HL-60 (cell line): ENCODE measurements at places on chromosomes 5 and 9.

- DNase-seq, result no peak
Measured at GRCh38 chr9:128424268-128424780, 3.7 kb downstream of the CERCAM start.

- no peak for DNase-seq
Measured at GRCh38 chr5:37893434-37894134, 53.7 kb upstream of the GDNF start.

GRCh38 chr5:13708906-13709305, 235.6 kb downstream of the DNAH5 start:
- DNase-seq, result no peak

GRCh38 chr9:36559036-36559695, 13.5 kb upstream of the MELK start:
- DNase-seq, result no peak

DNA sequence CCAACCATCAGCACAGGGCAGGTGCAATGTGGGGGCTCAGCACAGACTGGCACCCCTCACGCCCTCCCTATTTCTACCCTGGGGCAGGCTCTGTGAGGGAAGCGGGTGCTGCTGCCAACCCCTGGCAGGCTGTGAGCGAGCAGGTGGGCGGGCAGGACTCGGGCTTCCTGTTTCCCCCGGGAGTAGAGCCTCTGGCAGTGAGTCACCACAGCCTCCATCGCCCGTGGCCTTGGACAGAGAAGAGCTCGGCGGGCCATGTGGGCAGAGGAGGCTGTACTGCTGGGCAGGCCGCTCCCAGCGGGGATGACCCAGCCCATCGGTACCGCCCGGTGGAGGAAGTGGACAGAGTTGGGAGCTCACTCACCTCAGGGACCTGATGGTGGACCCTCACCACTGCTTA, 16.6 kb downstream of the KCNT1 start:
- no peak for DNase-seq

DNA sequence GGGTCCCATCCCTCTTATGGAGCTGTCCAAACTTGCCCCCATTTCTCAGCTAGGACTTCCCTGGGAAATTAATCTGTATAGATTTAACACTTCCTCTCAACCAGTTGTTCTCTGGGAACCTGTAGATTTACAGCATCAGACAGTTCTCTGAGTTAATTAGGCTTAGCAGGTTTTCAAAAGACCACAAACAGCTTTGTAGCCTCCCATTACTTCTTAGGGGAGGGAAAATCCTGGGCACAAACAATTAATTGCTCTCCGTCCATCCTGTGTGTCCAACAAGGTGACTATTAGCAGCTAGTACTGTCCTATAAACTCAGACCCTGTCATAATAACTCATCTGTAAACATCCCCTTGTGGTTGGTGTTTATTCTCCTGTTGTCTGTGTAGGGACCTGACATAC, 197.9 kb downstream of the GOLPH3 start:
- no peak for DNase-seq

- peak; percentile 21 for DNase-seq
Measured at GRCh38 chr5:50751064-50751657, 84.7 kb downstream of the PARP8 start.

DNA sequence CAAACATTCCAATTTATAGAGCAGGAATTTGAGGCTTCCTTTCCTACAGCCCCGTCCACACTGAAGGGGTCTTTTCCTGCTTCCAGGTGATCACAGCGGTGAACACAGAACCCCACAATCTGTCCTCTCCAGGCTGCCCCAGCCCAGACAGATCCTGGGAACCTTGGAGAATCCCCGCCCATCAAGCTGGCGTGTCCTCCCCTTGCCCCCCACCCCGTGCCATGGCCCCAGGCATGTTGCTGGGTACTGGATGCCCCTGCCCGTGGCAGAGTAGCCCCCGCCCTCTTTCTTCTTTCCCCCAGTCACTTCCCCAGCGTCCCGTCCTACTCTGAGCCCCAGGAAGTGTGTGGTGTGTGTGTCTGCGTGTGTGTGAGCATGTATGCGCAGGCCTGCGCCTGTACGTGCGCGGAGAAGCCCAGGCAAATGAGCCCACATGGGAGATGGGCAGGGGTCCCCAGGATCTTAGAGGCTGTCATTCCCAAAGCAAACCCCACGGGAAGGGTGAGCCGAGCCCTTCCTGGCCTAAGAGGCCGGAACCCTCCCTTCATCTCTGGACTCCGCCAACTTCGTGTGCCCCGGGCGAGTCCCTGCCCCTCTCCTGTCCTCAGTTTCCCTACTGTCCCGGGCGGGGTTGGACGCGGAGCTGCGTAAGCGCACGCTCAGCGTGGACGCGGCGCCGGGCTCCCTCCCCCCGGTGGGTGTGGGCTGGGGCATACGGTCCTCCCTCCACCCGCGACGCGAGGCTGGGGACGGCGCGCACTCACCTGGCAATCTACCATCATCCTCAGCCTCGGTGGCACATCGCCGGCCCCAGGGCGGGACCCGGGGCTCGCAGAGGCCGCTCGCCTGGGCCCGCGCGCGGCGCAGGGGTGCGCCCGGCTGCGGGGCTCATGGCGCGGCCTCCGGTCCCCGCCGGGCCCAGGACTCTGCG, 15.2 kb downstream of the GBGT1 start:
- no peak for DNase-seq

GRCh38 chr5:32392039-32392438, 52.5 kb downstream of the ZFR start:
- no peak for DNase-seq

- DNase-seq, result no peak
Measured at GRCh38 chr9:85524531-85524930, 217.2 kb downstream of the AGTPBP1 start.

- no peak for DNase-seq
Measured at GRCh38 chr9:88826181-88826580, 165.1 kb upstream of the S1PR3 start.

DNA sequence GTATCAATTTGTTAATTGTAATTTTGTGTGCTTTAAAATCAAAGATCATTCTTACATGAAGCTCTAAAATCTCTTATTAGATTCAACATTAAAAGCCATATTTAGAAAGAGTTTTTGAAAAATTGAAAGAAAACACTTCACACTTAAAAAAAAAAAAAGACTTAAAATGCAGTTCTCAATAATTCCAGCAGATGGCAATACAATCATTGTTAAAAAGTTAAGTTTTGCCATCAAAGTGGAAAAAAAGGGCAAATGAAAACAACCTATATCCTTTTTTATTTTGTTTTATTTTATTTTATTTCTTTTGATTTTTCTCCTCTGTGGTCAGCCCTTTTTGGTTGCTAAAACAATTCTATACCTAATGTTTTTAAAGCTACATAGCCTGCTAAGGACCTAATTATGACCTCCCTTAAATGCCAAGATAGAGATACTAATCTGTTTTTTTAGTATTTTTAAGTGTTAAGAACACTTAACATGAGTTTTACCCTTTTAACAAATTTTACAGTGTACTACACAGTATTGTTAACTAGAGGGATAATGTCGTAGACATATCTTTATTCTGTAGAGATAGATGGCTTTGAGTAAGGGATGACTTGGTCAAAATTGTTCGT, 154.2 kb upstream of the DAB2 start:
- DNase-seq, result no peak

GRCh38 chr5:60340965-60341471, 358.9 kb downstream of the DEPDC1B start:
- no peak for DNase-seq

DNA sequence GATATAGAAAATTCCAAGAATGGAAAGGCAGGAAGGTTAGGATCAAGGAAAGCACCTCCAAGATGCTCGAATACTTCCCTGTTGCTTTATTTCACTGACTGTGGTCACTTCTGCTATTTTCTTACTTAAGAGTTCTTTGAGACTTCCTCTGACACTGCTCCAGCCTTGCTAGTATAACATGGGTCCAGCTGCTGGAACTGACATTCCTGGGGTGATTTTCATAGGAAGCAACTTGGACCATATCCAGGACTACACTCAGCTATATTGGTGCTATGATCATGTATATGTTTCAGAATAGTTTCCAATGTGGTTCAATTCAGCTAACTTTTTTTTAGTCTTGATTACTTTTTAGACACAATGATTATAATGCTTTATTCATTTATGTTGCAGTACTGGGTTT, 81.6 kb upstream of the CKMT2 start:
- no peak for DNase-seq

- DNase-seq, result peak; percentile 88
Measured at GRCh38 chr9:128688501-128689292, at the start of gene SET. Gene SET (plus strand): TSS chr9:128689222. CDS start chr9:128689583, 361 bp downstream.

DNA sequence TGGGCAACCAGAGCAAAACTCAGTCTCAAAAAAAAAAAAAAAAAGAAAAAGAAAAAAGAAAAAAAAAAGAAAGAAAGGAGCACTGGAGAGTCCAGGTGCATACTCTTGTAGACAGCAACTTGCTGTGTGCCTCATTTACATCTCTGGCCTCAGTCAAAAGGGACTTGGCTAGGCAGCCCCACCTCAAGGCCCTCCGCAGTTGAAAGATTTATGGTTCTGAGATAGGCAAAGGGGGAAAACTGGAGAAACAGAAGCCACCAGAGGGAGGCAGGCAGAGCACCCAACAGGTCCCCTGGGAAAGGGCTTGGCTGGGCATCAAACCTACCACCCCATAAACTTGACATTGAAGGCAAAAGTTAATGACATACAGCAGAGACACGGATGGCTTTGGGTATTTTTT, 6.1 kb downstream of the ORM2 start:
- no peak for DNase-seq

DNA sequence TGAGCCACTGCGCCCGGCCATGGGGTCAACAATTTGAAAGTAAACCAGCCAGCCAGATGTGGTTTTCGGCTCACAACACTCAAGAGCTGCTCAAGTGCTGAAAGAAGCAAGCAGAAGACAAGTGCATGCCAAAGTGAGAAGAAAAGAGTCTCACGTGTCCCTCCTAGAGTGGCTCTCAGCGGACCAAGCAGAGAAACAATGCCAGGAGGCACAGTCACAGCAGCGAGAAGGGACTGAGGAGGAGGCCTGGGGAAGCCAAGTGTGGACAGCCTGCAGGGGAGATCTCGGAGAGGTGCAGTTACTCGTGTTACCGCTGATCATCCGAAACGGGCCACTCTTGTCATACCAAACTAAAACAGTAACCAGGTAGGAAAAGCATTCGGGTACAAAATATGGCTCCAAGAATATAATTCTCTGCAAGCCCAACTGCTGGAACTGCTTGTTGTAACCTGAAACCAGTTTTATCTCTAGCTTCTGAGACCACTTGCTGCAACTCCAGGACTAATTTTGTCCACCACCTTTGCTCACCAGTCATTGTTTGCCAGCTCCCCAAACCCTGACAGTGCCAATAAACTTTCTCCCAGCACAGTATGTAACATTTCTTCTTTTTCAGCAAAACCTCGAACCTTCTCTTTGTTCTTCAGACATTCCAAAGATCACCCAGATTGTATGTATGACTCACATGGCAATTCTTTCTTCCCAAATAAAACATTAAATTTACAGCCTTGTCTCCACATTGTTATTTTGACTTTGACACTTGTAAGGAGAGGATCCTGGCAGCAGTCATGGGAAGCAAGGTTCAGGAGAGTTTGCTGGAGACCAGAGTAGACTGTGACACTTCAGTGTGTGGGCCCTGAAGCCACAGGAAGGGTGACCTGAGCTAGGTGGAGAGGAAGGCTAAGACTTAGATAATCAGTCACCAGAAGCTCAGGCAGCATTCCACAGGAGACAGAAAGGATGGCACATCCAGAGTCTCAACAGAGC, 6.3 kb downstream of the SLC35D2 start:
- no peak for DNase-seq

DNA sequence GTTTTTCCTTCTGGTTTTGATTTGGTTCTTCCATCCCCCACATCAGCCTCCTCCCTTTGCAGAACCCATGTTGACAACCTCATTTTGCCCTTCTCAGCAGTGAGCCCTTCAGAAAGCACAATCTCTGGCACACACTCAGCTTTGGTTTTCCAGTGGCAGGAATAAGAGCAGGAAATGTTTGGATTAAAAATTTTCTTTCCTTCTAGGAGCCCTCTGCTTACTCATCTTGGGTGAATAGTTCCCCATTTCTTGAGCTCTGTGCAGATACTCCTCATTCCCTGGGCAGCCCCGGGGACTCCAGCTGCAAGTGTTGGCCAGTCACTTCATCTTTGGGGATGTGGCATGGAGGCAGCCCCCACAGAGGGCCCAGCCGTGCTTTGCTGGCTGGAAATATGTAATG, 170.5 kb downstream of the NR3C1 start:
- DNase-seq, result no peak

DNA sequence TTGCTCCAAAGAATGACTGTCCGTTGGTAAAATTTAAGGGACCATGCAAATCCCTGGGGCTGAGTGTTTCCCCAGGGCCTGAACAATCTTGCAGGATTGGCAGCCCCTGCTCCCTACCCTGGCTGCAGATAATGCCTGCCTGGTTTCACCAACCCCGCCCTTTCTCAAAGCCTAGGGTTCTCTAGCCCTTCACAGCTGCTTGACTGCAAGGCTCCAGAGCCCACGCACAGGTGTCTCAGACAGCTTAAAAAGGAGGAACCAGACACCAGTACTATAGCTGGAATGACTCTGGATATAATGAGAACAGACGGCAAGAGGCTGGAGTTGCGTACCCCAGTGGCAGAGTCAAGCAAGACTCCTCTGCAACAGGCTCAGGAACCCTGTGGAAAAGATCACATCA, 25.2 kb upstream of the TNIP1 start:
- DNase-seq, result no peak

DNA sequence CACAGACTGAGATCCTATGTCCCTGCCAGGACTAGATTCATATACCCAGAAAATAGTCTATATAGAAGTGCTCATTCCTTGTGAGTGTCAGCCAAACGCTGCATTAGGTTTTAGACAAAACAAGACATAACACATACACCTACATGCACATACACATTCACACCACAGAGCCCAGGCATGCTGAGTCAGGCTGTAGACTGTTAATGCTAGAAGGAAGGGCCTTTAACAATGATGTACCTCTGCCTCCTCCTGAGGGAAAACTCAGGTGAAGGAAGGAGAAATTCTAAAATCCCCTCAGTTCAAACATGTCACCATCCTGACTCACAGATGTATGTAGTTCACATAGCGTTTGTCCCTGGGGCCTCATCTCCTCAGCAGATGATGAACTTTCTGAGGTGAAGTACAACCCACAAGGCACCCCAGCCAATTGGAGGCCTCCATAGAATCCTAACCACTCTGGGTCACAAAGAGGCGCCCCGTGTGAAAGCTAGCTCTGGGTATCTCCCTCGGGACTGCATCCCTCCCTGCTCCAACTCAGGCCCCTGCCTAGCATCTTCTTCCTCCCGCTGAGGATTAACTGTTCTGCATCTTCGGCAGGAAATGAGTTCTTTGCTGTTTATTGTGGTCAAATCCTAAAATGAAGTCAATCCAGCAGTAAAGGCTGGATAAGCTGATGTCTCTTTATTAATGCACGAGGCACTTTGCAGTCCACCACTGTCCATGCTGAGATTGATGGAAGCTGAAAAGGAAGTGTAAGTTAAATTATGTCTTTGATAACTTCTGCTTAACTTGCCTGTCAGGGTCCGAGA, 40.8 kb upstream of the FSTL4 start:
- DNase-seq, result no peak
